Breast epithelium (tissue), 4 donors: ENCODE measurements at places on chromosomes 11 and 22.

- DNase-seq = no peak
Observed at GRCh38 chr11:24513479-24514218, 16.8 kb downstream of the LUZP2 start.

- no peak for DNase-seq
Observed at GRCh38 chr11:48167380-48167779, 49.2 kb upstream of the OR4B1 start.

DNA sequence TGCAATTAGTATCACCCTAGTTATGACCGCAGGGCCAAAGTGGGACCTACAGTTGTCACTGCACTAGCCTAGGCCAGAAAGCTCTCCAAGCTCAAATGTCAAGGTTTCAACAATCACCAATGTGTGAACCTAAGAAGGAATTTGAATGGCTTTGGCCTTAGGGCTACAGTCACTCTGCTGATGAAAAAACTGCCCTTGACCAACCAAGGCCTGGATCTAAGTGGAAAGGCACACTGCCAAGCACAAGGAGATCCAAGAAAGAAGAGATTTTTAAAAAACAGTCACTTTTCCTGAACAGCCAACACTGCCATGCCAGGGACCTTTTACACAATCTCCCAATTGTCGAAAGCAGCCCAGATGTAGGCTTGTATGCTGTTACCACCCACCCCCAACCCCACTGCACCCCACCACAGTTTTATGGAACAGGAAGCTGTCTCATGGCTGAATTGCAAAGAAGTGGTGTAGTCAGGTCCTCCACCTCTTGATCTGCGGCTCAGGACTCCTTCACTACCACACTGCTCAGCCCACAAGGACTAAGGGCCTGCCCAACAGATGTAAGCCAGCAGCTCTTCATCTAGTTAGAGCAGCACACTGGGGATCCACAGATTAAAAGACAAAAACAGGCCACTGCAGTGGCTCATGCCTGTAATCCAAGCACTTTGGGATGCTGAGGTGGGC, 32.9 kb downstream of the SMCO4 start:
- DNase-seq = no peak

DNA sequence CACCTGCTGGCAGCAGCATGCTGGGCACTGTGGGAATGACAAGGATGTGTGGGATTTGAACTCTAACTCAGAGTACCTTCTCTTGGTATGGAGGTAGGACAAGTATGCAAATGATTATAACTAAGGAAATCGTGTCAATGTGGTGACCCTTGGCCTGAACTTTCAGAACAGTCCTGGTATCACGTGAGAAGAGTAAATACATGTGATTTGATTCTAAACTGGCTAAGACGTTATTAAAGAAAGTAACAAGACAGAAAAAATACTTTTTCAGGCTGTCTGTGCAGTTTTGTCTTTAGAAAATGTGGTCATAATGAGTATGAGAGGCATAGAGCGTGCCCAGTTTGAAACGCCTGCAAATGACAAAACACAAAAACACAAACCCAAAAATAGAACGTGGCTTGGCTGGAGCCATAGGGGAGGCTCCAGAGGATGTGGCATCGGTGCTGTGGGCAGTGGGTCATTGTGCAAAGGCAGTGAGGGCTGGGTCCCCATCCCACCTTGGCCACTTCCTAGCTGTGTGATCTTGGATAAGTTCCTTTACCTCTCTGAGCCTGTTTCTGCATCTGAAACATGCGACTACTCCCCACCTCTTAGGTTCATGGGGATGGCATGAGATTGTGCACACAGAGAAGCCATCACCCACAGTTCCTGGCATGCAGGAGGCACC, 18.4 kb upstream of the IL2RB start:
- DNase-seq = no peak

- no peak for DNase-seq
Observed at GRCh38 chr11:116466801-116467200, 306.0 kb downstream of the BUD13 start.

GRCh38 chr11:57150454-57150917, 31.3 kb upstream of the LRRC55 start:
- no peak for DNase-seq

- DNase-seq = no peak
Observed at GRCh38 chr11:114061048-114061680, 1.7 kb downstream of the ZBTB16 start.

DNA sequence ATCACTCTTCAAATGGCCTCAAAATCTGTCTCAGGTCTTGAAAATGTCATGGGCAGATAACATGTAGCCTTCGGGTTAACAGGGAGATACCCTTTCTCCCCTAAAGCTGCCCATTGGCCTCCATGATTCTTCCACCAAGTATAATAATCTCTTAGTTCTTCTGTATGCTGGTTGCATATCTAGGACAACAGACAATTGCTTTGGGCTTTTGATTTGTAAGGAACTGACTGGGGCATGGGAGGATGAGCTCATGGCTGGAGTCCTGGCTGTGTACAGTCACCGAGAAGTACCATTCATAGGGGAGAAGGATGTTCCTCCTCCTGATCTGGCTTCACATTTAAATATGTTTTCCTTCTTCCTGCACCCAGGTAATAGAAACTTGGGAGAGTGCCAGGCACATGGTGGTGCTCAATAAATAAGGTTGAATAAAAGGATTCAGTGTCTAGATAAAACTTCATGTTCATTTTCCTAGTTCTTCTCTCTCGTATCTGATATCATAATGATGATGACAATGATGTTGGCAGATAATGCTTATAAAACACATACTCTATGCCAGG, 2.8 kb upstream of the AMPD3 start:
- no peak for DNase-seq

GRCh38 chr11:117188620-117189081, 10.1 kb downstream of the SIDT2 start:
- no peak for DNase-seq

DNA sequence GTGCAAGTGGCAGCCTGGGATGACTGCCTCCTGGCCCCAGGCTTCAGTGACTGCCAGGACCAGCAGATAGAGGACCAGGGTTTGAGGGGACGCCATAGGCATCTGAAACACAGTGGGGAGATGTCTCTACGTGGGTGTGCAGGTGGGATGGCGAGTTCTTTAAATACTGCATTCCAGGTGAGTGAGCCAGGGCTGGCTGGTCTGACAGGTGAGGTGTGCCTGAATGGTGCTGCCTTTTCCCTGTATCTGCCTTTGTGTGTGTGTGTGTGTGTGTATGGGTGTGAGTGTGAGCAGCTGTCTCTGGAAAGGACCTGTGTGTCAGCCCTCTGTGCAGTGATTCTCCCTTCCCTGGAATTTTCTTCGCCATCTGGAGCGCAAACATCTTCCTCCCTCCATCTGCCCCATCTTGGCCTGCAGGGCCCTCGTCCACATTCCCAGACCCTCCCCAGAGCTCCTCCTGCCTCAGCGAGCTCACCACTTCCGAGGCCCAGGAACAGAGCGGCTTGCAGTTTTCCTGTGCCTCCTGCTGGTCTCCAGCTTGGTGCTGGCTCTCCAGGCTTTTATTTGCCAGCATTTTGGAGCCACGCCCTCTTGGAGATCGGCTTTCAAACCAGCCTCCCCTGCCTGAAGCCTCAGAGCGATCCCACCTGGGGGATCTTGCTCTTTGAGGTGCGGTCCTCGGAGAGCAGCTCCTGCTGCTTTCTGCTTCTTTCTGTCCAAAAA, at the start of gene GPHA2:
TSS of gene GPHA2 (minus strand) at position 535 of the 723 bp plus-strand sequence. CDS start at position 102, 433 bp downstream.
- no peak for DNase-seq

GRCh38 chr11:76391811-76392475, 10.8 kb downstream of the GVQW3 start:
- DNase-seq = no peak

- no peak for DNase-seq
Observed at GRCh38 chr22:49312601-49313000, 515.1 kb downstream of the BRD1 start.

DNA sequence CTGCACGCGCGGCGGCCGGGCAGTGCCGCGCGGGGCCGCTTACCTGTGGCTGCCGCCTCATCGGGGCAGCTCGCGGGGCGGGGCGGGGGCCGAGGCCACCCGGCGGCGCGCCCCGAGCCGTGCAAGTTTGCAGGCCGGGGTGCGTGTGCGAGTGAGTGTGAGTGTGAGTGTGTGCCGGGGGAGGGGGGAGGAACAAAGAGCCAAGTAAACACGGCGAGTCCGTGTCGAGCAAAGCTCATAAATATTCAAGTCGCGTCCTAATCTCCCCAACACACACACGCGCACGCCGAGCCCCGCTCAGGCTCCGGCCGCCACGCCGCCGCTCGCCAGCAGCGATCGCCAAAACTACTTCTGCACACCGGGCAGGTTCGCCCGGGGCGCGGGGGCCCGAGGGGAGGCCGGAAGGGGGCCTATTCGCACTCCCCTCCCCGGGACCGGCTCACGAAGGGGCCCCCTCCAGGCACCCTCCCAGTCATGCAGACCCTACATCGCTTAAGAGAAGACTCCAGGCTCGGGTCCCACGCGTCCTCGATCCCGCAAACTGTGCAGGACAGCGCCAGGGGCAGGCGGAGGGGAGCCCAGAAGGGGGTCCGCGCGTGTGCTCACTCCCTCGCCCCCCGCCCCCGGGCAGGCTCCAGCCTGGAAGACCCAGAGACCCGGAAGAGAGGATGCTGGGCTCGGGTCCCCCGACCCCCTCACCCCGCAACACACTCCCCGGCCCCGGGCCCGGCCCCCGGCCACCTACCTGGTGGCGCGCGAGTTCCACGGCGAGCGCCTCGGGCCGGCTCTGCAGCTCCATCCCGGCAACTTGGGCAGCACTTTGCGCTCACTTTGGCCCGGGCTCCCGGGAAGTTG, 827 bp downstream of the PHF21B start:
- DNase-seq = no peak

DNA sequence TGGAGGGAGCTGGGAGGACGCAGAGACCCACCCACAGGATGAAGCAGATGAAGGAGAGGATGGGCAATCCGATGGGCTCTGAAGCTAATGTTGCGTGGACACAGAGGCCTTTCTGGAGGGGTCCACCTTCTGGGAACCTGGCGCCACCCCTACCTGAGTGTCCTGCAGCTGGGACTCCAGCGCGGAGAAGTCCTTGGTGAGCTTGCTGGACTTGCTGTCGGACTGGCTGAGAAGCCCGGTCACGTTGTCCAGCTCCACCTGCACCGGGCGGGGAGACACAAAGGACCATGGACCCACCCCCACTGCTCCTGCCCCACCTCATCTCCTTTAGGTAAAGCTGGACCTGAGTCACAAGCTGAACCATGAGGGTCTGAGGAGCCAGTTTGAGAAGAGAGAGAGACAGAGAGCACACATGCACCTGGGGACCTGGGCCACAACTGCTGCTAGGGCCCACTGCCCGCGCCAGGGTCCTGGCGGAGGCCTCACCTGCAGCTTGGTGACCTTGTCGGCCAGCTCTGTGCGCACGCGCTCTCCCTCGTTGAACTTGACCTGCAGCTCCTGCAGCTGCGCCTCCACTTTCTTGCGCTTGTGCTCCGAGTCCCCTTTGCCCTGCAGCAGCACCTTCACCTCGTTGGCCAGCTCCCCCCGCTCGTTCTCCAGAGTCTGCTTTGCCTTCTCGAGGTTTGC, 40.8 kb downstream of the APOL1 start:
- no peak for DNase-seq
